ENCODE measurements at places on chromosomes 2 and 18. TPM values are rescaled to one million over a fixed set of nuclear protein-coding genes. Genes with fewer than 3 reads are reported as not detected.

MDH1B gene
- 0.44 TPM for total RNA-seq

SOWAHC gene
- 0.17 TPM for total RNA-seq

- H3K4me1 ChIP-seq: no peaks in the 10 kb centered on the region
- no peaks in the 10 kb centered on the region for H3K36me3 ChIP-seq
- no peak for DNase-seq
- H3K27me3 ChIP-seq: no peaks in the 10 kb centered on the region
- no peak overlapping the region for H3K27ac ChIP-seq
Measured at GRCh38 chr2:221254299-221254698, 317.8 kb downstream of the EPHA4 start.

STEAP3 gene
- total RNA-seq: not detected

GRCh38 chr2:174078275-174078674 lies 113.1 kb upstream of the SP3 start:
- no peak overlapping the region for H3K27ac ChIP-seq
- no peak for DNase-seq
- H3K4me3 ChIP-seq: no peak overlapping the region
- H3K4me1 ChIP-seq: no peaks in the 10 kb centered on the region
- H3K36me3 ChIP-seq: peaks cover 8% of the 10 kb centered on the region

GRCh38 chr18:13563390-13563805 lies 163.0 kb downstream of the FAM210A start:
- no peaks in the 10 kb centered on the region for H3K27me3 ChIP-seq
- peak overlapping the region; percentile 80 for H3K27ac ChIP-seq
- no peak for DNase-seq
- H3K36me3 ChIP-seq: peaks cover 3% of the 10 kb centered on the region

ZFP36L2 gene
- 218 TPM for total RNA-seq

DNA sequence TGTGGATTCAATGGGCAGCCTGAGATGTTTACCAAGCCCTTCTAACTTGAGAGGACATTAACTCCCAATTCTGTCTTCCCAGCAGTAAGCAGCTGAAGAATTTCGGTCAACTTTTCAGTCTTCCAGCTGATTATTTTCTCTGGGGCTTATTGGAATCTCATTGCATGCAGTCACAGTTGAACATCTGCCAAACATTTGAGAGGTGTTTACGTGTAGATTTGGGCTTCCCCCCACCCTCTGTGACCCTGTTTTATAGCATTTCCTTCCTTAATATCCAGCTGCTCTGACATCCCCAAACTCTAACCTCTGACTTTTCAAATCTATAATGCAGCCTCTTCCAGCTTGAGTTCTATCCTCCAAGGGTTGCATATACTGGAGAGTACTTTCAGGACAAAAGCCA lies 16.5 kb upstream of the VIT start:
- H3K27ac ChIP-seq: no peak overlapping the region
- peaks cover 10% of the 10 kb centered on the region for H3K27me3 ChIP-seq
- peaks cover 2% of the 10 kb centered on the region for H3K36me3 ChIP-seq
- H3K4me1 ChIP-seq: peaks cover 14% of the 10 kb centered on the region
- DNase-seq: no peak
- H3K4me3 ChIP-seq: no peak overlapping the region

GRCh38 chr2:206867006-206867405 lies 72.3 kb upstream of the CPO start:
- no peak overlapping the region for H3K4me3 ChIP-seq
- H3K36me3 ChIP-seq: peaks cover 1% of the 10 kb centered on the region
- H3K4me1 ChIP-seq: no peaks in the 10 kb centered on the region
- DNase-seq: no peak
- H3K27me3 ChIP-seq: no peaks in the 10 kb centered on the region

RNF152 gene
- total RNA-seq: 0.17 TPM

ACMSD gene
- not detected for total RNA-seq

DNA sequence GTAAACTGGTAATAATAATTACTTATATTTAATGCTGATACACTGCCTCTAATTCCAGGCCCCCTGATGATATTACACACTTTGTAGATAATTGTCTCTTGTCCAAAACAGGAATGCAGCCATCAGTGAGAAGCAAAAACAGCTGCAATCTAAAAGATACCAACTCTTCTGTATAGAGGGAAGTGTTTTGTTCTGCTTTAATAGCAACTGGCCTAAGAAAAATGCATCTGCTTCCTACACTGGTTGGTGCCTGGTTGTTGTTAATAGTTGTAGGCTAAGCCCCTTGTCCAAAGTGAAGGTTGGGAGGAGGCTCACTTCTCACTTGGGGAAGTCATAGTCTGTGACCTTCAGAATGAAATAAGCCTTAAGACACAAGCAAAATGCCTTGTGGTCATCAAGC lies 332.0 kb downstream of the ZNF521 start:
- no peak overlapping the region for H3K27ac ChIP-seq
- no peak for DNase-seq
- peaks cover 3% of the 10 kb centered on the region for H3K27me3 ChIP-seq
- H3K36me3 ChIP-seq: no peaks in the 10 kb centered on the region

OSBPL1A gene
- total RNA-seq: 1.2 TPM

Data from activated naive CD8-positive, alpha-beta T cell treated with anti-CD3 and anti-CD28 coated beads, Interleukin-2, amount 10 ng/mL, durations not matched to agents 7 days and 5 days (primary cell).